GM13977 (cell line): ENCODE measurements at places on chromosomes 5 and 9.
A peak's percentile ranks its signal among the peaks of the same experiment; 100 is the strongest.

- DNase-seq = no peak
These were observed 39.8 kb upstream of the PCSK5 start for GRCh38 chr9:75850459-75851200.

DNA sequence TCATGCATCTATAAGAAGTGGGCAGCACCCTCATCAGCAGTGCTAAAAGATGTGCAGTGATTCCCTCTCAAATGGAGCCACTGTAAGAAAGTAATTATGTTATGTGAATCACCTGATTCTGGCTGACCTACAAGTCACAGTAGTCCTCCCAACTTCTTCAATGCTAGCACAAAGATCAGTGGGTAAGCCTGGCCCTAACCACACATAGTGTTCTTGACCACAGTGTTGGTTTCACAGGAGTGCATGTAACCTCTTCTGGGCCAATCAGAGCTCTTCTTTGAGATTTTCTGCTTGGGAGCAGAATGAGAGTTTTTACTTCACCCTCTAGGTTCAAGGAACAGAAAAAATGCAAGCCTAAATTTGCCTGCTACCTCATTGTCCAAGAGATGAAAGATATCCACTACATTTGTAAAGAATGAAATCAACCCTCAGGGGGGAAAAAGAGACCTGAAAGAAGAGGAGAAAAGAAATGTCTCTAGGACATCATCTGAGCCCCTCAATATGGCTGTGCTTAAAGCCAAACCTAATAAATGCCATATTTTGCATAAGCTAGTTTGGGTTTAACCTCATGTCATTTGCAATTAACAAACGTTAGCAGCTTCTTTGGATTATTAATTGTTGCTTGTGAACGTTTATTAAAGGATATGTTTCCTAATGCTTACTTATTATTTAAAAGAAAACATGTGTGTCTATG lies 65.3 kb upstream of the ADRB2 start:
- DNase-seq = peak; percentile 20

GRCh38 chr5:148713735-148714508 lies 59.6 kb upstream of the HTR4 start:
- no peak for DNase-seq

DNA sequence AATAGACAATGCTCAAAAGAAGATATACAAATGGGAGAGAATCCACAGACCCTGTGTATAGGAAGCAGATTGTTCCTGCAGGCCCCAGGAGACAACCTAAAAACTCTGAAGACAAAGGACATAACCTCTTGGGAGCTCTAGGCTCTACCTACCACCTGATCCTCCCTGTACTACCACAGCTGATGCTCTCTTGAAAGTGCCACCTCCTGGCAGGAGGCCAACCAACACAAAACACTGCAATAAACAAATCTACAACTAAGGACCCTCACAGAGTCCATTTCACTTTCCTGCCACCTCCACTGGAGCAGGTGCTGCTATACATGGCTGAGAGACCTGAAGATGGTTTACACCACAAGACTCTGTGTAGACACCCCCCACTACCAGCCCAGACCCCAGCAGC lies 49.0 kb downstream of the STARD4 start:
- DNase-seq = no peak

- no peak for DNase-seq
These were observed 195.7 kb downstream of the NR3C1 start for GRCh38 chr5:143207563-143208364.

- DNase-seq = no peak
These were observed 468.6 kb downstream of the CDH18 start for GRCh38 chr5:19519448-19519847.

GRCh38 chr9:72149231-72149975 lies at the start of gene GDA:
Gene GDA, plus strand, starts transcription at chr9:72149440. Its CDS starts 120 bp downstream, at chr9:72149560.
- DNase-seq = no peak

DNA sequence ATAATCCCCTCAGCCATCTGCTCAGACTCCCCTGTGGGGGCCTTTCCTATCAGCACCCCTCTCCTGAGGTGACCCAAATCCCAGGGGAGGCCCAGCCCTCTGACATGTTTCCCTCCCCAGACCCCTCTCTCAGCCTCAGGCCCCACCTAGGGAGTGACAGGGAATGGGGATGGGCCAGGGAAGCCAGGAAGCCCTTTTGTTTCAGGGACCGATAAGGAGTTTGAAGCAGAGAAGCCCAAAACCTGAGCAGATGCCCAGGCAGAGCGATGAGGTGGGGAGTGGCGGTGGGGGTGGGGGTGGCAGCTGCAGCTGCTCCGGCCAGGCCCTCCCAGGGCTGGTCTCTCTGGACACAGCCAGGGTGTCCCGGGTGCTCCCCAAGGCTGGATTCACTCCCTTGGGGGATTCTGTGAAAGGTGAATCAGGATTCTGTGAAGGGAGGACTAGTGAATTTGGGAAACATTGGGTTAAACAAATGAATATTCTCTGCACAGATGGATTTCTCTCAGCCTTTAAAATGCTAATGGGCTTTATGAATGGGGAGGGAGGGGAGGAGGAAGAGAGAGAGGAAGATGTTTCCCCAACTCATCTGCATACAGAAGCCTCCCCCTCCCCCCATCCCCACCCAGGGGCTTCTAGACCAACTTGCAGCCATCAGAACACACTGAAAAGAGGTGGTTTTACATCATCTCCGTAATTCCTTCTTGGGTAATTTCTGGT lies 17.4 kb downstream of the AKNA start:
- no peak for DNase-seq

- no peak for DNase-seq
These were observed 1143.8 kb downstream of the MAT2B start for GRCh38 chr5:164649266-164649665.

GRCh38 chr5:132354381-132355139 lies 14.9 kb upstream of the SLC22A5 start:
- no peak for DNase-seq

GRCh38 chr5:63374085-63374484 lies 588.2 kb downstream of the HTR1A start:
- DNase-seq = no peak

DNA sequence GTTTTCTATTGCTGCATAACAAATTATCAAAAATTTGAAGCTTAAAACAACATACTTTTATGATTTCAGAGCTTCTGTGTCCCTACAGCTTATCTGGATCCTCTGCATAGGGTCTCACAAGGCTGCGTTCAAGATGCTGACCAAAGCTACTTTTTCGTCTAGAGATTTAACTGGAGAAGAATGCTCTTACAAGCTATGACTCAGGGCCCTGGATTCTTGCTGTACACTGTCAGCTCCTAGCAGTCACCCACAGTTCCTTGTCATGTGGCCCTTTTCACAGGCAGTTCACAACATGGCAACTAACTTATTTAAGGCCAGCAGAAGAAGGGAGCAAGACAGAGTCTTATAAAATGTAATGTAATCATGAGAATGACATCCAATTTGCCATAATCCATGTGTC lies 70.8 kb upstream of the FAM174A start:
- DNase-seq = no peak

GRCh38 chr5:21834863-21835262 lies 1018.3 kb downstream of the CDH12 start:
- DNase-seq = no peak

GRCh38 chr5:112290691-112291090 lies 128.4 kb downstream of the EPB41L4A start:
- no peak for DNase-seq

DNA sequence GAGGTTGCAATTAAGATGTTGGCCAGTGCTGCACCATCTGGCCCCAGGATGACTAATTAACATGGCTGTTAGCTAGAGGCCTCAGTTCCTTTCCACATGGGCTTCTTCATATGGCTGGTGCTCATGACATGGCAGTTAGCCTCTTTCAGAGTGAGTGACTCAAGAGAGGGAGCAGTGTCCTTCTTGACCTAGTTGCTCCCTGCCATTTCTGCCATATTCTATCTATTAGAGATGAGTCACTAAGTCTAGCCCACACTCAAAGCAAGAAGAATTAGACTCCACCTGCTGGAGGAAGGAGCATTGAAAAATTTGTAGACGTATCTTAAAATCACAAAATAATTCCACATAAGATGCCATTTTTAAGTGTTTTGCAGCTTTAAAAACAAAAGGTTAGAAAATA lies 651.2 kb upstream of the CCNG1 start:
- DNase-seq = no peak

- DNase-seq = no peak
These were observed 11.4 kb upstream of the SPINK1 start for GRCh38 chr5:147842869-147843268.

GRCh38 chr5:17359451-17360011 lies 138.5 kb upstream of the TAF11L2 start:
- no peak for DNase-seq

DNA sequence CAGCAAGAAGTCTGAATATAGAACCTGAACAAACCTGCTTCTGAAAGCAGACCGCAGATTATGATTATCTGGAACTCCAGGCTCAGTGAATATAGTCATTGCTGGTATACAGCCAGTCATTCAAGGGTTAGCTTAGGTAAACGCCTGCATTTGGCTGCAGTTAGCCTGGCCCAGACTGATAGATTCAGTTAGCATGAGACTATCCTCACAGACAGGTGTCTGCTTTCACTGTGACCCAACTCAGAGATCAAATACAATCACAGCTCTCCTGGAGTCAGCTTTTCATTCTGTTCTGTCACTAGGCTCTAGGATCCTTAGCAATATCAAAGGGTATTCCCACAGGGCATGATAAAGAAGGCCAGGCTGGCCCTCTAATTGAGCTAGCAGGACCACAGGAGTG lies 138.6 kb upstream of the PLCXD3 start:
- DNase-seq = no peak

DNA sequence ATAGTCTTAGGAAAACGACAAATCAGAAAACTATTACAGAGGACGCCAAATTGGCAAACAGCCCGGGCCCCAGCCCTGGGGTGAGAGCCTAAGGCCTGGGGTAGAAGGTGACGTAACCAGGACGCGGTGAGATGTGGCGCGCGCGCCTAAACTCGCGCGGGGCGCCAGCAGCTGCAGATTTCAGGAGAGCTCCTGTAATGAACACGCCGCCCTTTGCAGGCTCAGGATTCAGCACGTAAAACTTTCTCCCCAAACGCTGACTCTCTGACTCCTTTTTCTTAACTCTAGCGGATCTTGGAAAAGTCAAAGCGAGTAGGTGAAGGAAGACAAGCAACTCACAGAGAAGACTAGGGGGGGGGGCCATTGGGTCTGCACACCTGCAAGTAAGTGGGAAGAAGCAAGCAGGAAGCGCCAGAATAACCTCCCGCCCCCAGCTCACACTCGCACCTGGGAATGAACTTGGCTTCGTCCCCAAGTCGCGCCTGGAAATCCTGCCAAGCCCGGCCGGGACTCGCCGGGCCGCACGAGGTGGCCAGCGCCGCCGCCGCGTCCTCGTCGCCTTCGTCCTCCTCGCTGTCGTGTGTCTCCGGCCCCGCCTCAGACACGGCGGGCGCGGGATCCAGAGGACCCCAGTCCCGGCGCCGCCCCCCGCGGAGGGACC lies 822 bp downstream of the RASEF start:
- DNase-seq = no peak

DNA sequence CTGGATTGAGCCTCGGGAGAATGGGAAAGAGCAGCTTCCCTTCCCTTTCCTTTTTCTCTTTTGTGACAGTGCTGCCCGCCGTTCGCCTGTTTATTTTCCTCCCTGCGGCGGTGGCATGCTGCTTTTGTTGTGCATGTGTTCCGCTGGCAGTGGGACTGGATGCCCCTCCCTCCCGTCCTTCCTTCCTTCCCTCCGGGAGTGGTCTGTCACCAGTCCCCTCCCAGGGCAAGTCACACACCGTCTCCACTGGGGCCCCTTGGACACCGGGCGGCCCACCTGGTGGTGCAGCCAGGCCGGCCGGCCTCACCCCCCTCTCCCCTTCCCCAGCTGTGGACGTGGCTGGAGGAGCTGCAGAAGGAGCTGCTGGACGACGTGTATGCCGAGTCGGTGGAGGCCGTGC lies 214.7 kb downstream of the TRIO start:
- no peak for DNase-seq

GRCh38 chr5:178160176-178160575 lies 6.5 kb upstream of the NHP2 start:
- no peak for DNase-seq

GRCh38 chr5:84086511-84086910 lies 298.2 kb downstream of the EDIL3 start:
- DNase-seq = no peak

GRCh38 chr5:91390268-91390667 lies 7.2 kb upstream of the ARRDC3 start:
- DNase-seq = no peak

- no peak for DNase-seq
These were observed 1.6 kb downstream of the ENG start for GRCh38 chr9:127852829-127853228.

DNA sequence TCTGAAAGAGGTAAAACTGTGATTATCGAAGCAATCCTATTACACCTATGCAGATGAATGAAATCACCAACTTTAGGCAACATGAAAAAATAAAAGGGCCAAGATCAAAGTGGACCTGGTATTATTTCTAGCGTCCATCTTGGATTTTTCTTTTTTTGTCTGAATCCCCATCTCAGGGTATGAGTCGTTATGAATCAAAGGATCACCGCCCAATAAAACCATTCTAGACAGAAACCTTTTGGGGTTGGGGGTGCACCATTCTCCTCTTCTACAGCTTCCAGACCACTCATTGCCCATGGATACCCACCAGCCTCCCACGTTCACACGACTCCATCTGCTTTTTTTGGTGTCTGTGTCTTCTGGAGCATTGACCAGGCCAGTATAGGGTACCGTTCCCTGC lies 33.4 kb downstream of the MAP1B start:
- DNase-seq = no peak

GRCh38 chr9:5841771-5842573 lies 9.1 kb upstream of the ERMP1 start:
- no peak for DNase-seq

GRCh38 chr5:179228341-179229121 lies 116.7 kb downstream of the ADAMTS2 start:
- no peak for DNase-seq

- DNase-seq = no peak
These were observed 53.5 kb upstream of the CDH9 start for GRCh38 chr5:27091858-27092257.

DNA sequence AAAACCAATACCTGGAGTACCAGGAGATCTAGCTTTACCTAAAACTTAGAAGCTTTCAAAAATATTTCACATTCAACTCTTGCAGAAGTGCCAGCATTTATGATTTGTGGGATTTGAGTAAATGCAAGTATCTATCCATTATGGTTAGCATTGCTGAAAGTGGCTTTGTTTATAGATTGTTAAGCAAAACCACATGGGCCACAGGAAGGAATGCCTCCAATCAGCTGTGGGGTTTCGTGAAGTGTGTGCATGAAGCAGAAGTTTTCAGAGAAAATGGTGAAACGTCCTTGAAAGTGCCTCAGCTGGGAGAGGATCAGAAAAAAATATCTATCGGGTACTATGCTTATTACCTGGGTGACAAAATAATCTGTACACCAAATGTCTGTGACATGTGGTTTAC lies 4.2 kb downstream of the LECT2 start:
- DNase-seq = no peak
